ENCODE measurements at places on chromosomes 13 and 19.

DNA sequence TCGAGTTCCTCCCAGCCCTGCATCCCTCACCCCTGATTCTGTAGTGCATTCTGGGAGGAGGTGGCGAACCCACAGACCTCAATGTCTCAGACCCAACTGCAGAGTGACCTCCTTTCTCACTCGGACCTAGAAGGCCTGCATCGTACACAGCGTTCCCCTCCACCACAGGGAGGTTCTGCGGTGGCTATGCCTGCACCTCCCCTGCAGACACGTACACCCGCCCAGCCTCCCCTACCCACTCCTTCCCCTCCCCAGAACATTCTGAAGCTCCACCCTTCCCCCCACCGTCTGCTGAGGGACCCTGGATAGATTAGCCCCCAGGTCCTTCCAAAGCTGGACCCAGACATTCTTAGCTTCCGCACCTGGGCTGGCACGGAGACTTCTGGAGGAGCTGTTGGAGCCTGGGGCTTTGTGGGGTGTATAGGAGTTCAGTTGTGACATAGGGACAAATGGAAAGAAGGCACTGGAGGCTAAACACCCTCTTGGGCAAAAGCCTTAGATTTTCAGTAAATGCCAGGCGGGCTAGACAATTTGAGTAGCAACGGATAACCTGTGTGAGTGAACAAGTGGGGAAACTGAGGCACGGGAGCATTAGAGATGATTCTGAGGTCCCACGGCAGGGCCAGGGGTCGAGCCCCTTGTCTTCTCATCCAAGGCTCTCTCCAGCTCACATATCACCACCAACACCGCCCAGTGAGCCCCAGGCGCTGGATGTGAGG is 420 bp upstream of the FSD1 start:
- DNase-seq = no peak

DNA sequence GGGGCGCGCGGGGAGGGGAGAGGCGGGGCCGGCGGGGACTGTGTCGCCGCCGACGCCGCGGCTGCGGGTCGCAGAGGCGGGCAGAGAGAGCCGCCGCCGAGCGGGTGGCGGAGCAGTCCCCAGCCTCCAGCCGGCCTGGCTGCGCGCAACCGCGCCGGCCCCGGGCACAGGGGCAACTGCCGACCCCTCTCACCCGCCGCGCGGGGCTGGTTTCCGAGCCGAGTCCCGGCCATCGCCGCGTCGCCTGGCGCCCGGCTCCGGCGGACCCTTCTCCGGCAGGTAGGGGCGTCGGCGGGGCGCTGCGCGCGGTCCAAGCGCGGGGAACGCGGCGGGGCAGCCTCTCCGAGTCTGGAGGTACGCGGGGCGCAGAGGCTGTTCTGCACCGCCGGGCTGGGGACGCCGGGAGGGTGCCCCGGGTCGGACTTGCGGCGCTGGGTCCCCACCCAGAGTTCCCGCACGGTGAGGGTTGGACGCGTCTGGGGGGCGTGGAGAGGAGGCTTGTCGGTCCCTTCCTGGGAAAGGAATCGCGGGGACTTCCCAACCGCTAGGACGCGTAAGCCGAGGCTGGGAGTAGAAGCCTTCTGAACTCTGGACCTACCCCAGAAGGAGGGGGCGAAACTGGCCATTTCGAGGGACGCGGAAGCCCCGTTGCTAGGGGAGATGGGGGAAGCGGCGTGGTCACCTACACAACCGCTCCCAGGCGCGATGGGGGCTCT is 133.6 kb upstream of the MYO16 start:
- peak; percentile 66 for DNase-seq

DNA sequence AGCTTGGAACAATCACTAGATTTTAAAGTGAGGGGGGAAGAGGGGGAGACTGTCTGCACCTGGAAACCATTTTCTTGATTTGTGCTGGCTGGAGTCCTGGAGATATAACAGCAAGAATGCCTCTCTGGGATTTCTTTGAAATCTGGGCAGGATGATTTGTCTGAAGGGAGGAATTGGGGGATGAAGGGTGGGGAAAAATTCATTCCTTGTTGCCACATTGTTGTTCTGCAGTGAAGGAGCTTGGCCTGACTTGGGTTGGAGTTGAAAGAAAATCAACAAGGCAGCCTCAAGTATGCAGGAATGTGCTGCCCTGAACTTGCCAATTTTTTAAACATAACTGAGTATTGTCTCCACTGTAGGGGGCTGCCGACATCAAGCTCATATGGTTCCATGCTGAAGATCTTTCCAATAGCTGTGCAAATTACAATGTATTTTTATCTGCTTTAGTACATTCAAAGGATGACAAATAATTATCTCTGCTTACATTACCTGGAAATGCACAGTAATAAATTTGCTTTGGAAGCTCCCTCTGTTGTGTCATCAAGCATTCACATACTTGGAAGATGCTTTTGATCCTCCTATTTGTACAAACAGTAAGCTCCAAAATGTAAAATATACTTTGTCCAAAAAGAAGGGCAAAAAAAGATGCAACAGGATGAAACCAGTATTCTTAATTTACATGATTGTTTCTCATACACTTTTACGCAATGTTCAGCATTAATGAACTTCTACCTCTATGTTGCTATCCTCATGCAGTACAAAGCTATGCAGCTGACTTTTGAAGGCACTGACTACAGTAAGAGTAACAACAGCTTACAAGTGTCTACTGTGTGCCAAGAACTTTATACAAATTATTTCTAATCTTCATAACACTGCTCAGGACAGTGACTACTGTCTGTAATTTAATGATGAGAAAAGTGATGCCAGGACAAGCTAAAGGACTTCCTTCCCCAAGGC is 627.9 kb upstream of the KLF12 start:
- DNase-seq = no peak

- DNase-seq = peak; percentile 54
Measured at GRCh38 chr19:1295169-1296012, 9.7 kb downstream of the EFNA2 start.

DNA sequence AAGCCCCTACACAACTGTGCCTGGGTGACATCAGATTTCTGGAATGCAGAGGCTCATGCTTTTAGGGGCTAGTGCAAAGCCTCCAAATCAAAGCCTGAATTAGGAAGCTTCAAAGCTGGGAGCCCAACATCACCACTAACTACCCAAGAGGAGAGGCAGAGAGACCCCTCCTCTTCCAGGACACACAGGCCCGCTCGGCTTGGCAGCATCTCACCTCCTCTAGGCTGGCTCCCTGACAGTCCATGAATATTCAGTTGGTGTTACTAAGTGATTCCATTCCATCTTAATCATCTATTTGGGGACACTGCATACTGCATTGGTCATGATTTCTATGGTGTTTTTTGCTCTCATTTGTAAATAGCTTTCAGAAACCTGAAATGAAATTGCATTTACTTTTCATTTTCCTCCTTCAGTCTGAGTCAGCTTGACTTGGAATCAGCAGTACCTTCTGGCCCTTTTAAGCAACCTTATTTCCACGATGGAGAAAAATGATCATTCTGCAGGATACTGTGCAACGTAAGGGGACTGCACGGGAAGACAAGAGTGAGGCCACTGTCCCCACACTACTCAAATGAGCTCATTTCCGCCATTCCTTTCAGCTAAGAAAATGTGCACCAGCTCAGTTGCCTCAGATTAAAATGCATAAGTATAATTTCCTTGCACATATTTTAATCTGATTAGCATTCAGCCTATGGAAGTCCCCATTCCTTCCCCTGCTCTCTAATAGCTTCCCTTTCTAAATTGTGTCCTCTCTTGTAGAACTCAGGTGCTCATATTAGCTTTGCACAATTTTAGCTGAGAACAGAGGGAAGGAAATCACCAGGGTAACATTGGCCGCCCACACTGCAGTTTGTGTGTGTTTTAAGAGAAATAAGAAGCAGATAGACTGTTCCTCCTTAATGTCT is 219.9 kb downstream of the RFC3 start:
- no peak for DNase-seq

DNA sequence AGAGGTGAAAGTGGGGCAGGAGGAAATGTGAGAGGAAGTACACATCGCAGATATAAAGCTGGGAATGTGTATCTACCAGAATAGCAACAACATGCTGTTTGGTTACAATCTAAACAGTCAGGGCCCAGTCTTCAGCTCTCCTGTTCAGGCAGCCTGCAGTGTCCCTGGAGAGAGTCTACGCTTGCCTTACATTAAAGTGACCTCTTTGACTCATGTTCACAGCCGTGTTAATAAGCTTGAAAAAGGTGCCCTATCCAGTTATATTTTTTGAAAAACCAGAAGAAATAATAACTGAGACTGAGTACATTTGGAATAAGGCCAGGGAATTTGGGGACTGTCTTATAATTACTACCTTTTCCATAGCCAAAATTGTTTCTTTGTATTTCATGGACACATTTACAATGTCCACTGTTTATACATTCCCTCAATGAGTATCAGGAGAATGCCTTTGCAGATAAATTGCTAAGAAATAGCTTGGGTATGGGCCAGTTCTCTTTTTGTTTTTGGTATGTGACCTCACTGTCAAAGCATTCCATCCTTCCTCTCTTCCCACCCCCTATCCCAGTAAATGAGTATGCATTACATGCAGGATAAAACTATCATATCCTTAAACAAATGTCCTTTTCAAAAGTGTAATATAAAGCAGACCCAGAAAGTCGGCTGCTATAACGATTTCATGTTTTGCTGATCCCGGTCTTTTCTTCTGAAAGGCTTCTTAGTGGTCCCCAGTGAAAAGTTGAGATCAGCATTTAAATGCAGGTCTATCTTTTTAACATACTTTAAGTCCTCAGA is 82.6 kb downstream of the PCDH9 start:
- peak; percentile 28 for DNase-seq

DNA sequence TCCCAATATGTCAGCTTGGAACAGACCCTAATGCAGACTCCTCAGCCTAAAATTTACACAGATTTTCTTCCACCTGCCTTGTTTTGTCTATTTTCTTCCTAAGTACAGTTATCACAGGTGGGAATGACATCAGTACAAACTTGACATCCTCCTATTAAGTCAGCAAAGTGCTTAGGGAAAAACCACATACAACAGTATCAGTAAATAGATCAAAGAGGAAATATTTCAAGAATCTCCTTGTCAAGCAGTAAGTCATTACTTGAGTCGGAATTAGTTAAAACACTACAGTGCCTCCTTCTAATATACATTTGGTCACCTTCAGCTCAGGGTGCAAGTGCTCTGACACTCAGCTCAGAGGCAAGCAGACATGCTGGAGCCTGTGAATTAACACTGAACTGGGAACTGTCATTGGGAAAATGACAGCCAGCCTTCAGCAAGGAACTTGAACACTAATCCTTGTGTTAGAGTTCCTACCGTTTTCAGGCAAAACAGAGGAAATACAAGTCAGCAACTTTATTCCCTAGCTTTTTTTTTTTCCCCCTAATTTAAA is 394.3 kb upstream of the HTR2A start:
- DNase-seq = no peak

- peak; percentile 68 for DNase-seq
Measured at GRCh38 chr19:5397804-5398692, 57.2 kb upstream of the ZNRF4 start.

DNA sequence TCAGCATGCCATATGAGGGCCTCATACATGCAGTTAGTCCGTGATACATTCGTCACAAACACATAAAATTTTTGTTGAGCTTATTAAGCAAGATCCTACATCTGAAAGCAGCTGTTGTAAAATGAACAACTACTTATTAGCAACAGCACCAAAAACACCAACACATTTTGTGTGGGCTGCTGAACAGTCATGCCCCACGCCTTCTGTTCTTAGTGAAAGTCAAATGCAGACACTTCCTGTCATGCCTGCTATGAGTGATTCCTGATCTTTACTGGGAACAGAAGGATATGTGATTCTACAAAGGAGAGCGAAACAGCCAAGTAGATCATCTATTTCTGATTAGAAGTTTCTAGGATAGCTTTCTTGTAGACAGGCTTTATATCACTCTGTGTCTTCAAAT is 4.2 kb upstream of the B3GLCT start:
- DNase-seq = no peak

- DNase-seq = no peak
Measured at GRCh38 chr13:39494006-39494405, 109.0 kb downstream of the LHFPL6 start.

GRCh38 chr19:1839658-1840540 is 8.4 kb downstream of the REXO1 start:
- no peak for DNase-seq

DNA sequence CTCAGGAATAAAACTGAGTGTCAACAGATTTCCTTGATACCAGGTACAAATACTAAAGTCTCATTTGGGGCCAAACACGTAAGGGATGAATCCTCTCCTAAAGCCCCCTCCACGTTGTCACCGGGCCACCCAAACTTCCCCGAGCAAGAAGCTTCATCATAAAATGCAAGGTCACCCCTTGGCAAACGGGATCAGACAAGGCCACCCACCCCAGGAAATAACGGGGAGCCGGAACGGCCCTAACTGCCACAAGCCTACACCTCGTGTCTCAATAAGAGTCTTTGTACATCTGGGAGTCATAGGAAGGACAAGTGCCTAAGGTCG is 717 bp downstream of the EEF2 start:
- DNase-seq = no peak

DNA sequence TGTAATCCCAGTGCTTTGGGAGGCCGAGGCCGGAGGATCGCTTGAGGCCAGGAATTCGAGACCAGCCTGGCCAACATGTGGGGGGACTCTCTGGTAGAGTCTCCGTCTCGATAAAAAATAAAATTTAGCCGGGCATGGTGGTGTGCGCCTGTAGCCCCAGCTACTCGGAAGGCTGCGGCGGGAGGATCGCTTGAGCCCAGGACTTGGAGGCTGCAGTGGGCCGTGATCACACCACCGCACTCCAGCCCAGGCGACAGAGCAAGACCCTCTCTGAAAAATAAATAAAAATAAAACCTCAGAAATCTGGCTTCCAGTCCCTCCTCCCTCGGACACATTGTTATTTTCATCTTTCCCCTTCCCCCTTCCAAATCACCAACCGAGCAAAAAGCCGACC is 332 bp downstream of the IRGQ start:
- no peak for DNase-seq

- no peak for DNase-seq
Measured at GRCh38 chr13:24842549-24843274, 78.7 kb downstream of the RNF17 start.

- no peak for DNase-seq
Measured at GRCh38 chr13:24110011-24110410, 50.5 kb upstream of the SPATA13 start.

- no peak for DNase-seq
Measured at GRCh38 chr19:16416991-16417390, 54.8 kb downstream of the EPS15L1 start.

DNA sequence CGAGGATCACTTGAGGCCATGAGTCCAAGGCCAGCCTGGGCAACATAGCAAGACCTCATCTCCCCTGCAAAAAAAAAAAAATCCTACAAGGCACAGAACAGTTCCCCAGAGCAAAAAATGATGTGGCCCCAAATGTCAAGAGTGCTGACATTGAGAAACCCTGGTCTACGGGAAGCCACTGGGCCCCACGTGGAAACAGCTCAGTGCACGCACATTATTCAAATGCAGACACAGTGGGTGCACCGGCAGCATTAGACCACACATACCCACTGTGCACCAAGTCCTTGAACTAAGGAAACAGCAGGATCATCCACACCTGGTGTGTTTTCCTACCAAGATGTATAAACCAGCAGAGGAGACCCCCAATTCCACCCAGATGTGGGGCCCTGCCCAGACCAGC is 35.0 kb upstream of the ADGRE5 start:
- DNase-seq = no peak

GRCh38 chr19:7497292-7497691 is 8.5 kb upstream of the PEX11G start:
- DNase-seq = peak; percentile 50

GRCh38 chr13:44434766-44435141 is 61.1 kb downstream of the SERP2 start:
- DNase-seq = no peak

- DNase-seq = no peak
Measured at GRCh38 chr19:12670159-12670928, 3.7 kb downstream of the WDR83 start.

- no peak for DNase-seq
Measured at GRCh38 chr13:61830475-61830874, 414.8 kb upstream of the PCDH20 start.

GRCh38 chr13:77176350-77176749 is 149.4 kb upstream of the FBXL3 start:
- DNase-seq = no peak
